ENCODE measurements at places on chromosomes 4 and X.

- DNase-seq, result no peak
Measured at GRCh38 chr4:73948990-73949706, 32.7 kb downstream of the PF4 start.

DNA sequence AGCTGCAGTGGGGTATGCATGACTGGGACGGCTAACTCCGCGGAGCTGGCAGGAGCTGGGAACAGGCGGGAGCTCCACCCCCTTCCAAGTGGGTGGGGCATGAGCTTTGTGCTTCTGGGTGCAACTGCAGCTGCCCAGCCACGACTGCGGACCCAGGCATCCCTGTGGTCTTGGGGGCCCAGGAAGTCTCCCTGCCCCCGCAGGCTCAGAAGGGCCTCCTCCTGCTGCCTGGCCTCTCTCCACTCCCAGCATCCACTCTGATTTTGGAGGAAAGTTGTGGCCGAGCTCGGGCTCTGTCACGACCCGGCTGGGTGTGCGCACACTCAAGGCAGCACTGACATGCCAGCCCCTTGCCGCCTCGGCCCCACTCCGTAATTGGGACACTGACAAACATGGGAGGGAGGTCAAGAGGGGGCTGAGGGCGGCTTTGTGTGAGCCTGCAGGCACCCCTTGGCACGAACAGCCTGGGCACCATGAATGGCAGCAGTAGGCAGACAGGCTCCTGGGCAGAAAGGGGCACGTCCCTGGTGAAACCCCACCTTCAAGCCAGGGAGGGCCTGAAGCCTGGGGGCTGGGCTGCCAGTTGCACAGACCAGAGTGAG, 822.6 kb downstream of the GLUD2 start:
- no peak for DNase-seq

- DNase-seq, result no peak
Measured at GRCh38 chr4:37422102-37422501, 177.6 kb downstream of the NWD2 start.

- no peak for DNase-seq
Measured at GRCh38 chrX:70960730-70961129, 29.8 kb upstream of the SLC7A3 start.

- DNase-seq, result no peak
Measured at GRCh38 chr4:109921384-109921808, 8.7 kb downstream of the EGF start.

DNA sequence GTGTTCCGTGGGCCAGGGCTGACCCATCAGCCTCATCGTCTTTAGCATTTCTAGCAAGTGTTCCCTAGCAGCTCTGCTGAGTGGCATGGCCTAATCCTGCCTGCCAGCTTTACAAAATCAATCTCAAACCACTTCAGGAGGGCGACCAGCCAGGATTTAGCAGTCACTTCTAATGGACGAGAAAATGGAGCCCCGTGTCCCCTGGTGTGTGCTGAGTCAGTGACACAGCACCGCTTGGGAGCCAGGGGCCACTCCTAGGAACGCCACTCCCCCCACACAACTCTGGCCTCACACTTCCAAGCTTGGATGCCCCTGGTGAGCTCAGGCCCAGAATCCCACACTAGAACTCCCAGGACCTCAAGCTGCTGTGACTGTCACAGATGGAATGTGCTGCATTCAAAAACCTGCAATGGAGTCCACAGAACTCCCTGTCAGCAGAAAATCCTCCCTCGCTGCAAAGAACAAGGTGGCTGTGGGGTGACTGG, 311.2 kb upstream of the GATB start:
- no peak for DNase-seq

All from GM18507 (cell line).